Tracheal epithelial cell (primary cell): ENCODE measurements at places on chromosomes 7 and 10. TPM values are rescaled to one million over a fixed set of nuclear protein-coding genes. Genes with fewer than 3 reads are reported as not detected.

The CALHM1 gene
- not detected in 2 replicates for total RNA-seq

The TMEM72 gene
- total RNA-seq, result not detected in 2 replicates

The EVX1 gene
- total RNA-seq, result not detected in 2 replicates

The DDC gene
- total RNA-seq, result not detected in 2 replicates

The GHRHR gene
- not detected in 2 replicates for total RNA-seq

The AOAH gene
- 0.24 TPM in 1 of 2 replicates, not detected in the other for total RNA-seq

The MEOX2 gene
- 0.21 TPM in 1 of 2 replicates, not detected in the other for total RNA-seq

The BAMBI gene
- 5.5 and 8.2 TPM in 2 replicates for total RNA-seq

The KCP gene
- 0.43 and 0.72 TPM in 2 replicates for total RNA-seq

The CYP17A1 gene
- total RNA-seq, result not detected in 2 replicates

The SDHAF3 gene
- total RNA-seq, result 9.6 TPM in 2 replicates

The DNTT gene
- not detected in 2 replicates for total RNA-seq

The IGFBP3 gene
- 9.2 and 133 TPM in 2 replicates for total RNA-seq

The GPR85 gene
- total RNA-seq, result 0.48 and 1.1 TPM in 2 replicates

The RHOBTB1 gene
- total RNA-seq, result 7.2 and 8.9 TPM in 2 replicates

The DLX6 gene
- not detected in 2 replicates for total RNA-seq

The BTBD16 gene
- total RNA-seq, result not detected in 2 replicates

The SEMA4G gene
- total RNA-seq, result 0.21 and 0.96 TPM in 2 replicates

The HOXA5 gene
- 0.43 and 1.9 TPM in 2 replicates for total RNA-seq
